ENCODE measurements at places on chromosomes 1 and 21.

DNA sequence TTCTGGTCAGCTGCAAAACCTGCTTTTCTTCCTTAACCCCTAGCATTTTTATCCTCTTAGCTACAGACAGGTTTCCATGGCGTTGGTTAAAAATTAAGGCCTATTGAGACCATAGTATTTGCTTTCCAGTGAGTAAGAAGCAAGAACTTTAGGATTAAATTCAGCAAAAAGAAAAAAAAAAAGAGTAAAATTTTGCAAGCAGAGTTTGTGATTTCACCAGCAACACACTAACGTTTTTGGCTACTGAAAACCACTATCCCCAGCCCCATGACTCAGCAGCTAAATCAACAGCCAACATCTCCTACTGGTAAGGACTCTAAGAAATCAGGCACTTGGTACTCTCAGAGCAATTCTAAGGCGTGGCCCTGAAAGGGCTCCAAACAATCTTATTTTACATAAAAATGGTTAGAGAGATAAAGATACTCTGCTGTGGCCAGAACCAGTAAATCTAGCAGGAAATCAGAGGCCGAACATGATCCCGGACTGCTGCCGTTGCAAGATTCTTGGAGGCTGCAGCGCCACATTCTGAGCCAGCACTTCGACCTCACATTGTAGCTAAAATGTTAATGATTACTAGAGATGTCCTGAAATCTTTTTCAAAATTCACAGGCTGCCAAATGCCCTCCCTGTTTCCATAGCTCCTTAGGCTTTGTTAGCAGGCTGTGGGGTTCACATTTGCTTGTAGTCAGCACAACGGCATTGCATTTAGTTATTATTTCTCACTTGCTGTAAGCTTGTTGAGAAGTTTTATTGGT is 1.6 kb upstream of the ENO1 start:
- peak; percentile 66 for DNase-seq

GRCh38 chr1:182163821-182164223 is 102.3 kb upstream of the ZNF648 start:
- no peak for DNase-seq

GRCh38 chr1:172826096-172826741 is 167.3 kb downstream of the FASLG start:
- DNase-seq: peak; percentile 76

- no peak for DNase-seq
Measured at GRCh38 chr1:206674745-206675175, 9.9 kb upstream of the MAPKAPK2 start.

GRCh38 chr1:62045574-62045973 is 149.1 kb upstream of the L1TD1 start:
- DNase-seq: no peak

- DNase-seq: no peak
Measured at GRCh38 chr1:183027791-183028190, 4.6 kb downstream of the LAMC1 start.

DNA sequence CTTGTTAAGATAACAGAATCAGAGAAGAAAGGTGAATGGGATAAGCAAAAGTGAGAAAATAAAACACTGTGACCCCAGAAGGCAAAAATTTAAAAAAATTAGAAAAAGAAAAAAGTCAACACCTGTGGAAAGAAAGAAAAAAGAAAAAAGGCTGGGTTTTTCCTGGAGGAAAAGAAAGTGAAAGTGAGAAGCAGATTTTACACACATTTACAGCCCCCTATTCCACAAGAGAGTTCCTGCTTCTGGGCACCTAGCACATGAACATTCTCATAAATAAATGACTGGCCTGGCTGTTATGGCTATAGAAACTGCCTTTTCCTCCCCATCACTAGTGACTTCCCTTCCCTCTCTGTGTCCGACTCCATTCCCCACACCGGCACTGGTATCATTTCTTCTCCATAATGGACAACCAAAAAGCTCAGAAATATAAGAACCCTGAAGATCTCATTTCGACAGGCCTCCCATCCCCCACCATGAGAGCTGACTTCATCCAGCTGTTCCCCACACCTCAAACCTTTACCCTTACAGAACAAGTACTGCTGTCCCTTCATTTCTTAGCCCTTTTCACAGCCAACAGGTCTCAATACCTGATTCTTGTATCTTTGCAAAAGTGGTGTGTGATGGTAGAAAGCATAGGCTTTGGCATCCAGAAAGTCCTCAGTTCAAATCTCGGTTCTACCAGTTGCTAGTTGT is 12.6 kb downstream of the MTF1 start:
- no peak for DNase-seq

- no peak for DNase-seq
Measured at GRCh38 chr21:42426876-42427480, 23.3 kb downstream of the UBASH3A start.

GRCh38 chr1:54865238-54866073 is 21.5 kb downstream of the DHCR24 start:
- DNase-seq: no peak

- DNase-seq: no peak
Measured at GRCh38 chr1:51750729-51751128, 127.8 kb downstream of the NRDC start.

- peak; percentile 37 for DNase-seq
Measured at GRCh38 chr1:2300851-2301606, 72.9 kb downstream of the SKI start.

- DNase-seq: no peak
Measured at GRCh38 chr1:118944133-118944532, 44.0 kb downstream of the TBX15 start.

DNA sequence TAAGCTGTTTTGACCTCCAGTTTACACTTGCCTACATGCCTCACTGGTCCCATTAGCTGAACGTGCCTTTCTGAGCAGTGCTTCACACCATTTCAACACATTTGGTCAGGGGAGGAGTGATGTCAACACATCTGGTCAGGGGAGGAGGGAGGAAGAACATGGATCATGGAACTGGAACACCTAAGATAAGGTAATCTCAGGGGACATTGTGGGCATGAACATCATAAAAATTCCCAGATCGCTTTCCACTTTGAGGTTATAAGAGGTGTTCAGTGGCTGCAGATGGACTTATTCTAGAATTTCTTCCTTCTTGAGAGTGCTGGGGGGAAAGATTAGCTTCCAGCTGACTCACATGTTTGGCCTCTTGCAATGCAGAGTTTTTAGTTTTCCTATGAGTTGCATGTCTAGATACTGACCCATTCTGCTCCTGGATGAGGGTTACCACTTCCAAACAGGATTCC is 2.0 kb downstream of the QSOX1 start:
- DNase-seq: no peak

DNA sequence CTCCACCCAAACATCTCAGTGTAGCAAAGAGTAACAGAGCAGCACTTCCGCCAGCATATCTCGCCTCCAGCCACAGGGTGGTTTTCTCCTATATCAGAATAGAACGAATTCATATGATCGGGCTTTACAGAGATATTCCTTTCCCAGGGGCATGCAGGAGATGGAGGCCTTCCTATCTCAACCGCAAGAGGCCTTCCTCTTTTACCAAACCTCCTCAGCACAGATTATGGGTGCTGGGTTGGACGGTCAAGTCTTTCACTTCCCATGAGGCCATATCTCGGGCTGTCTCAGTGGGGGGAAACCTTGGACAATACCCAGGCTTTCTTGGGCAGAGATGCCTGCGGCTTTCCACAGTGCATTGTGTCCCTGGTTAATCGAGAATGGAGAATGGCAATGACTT is 65.8 kb downstream of the OVGP1 start:
- no peak for DNase-seq

- no peak for DNase-seq
Measured at GRCh38 chr1:24864370-24864777, 65.7 kb downstream of the RUNX3 start.

- no peak for DNase-seq
Measured at GRCh38 chr1:234902774-234903547, 225.7 kb downstream of the TOMM20 start.

DNA sequence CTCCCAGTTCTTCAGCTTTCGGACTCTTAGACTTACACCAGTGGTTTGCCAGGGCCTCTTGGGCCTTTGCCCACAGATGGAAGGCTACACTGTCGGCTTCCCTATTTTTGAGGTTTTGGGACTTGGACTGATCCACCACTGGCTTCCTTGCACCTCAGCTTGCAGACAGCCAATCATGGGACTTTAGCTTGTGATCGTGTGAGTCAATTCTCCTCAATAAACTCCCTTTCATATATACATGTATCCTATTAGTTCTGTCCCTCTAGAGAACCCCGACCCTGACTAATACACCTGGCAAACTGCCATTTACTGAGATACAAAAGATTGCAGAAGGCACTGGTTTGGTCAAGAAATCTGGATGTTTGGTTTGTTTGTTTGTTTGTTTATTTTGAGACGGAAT is 6.4 kb upstream of the RAB4A start:
- no peak for DNase-seq

GRCh38 chr21:26935977-26936376 is 30.9 kb downstream of the ADAMTS5 start:
- no peak for DNase-seq

GRCh38 chr1:197976368-197976767 is 59.2 kb downstream of the LHX9 start:
- no peak for DNase-seq

DNA sequence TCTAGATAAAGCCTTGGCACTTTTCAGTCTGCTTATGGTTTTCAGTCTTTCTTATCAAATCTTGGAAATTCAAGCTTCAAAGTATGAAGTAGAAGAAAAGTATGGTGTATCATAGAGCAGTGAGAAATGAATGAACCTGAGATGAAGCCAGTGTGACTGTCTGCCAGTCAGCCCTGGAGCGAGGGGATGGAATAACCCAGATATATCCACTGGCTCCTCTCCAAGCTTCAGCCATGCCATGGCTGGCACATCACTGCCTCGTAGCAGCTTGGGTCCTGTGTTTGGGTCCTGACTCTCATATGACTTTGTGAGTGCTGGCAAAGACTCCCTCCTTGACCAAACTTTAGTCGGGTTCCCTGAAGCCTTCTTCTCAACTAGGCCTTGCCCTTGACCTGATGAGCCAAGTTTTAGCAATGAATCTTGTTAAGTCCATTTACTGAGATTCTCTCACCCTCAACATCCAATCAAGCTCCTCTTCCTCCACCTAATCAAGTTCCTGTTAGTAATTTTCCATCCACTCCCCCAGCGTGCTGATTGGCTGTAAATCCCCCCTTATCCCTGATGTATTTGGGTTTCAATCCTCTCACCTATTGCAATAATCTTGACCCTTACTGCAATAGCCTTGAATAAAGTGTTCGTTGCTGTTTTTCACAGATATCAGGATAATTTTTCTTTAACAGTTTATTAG is 62.5 kb upstream of the PRDX6 start:
- DNase-seq: no peak

DNA sequence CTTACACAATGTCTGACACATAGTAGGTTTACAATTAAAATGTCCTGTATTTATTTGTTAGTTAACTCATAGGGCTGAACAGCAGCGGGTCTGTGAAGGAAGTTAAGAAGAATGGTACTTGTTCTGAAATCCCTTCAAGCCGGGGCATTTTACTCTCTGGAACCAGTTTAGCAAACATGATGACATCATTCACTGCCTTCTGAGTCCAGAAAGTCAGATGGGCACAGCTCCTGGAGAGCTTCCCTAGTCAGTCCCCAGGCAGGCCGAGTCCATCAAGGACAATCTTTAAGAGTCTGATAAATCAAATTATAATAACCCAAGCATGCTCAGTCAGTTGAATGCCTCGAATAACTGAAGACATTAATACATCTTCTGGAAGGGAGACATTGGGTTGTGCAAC is 125.4 kb upstream of the DAB1 start:
- no peak for DNase-seq
